ENCODE measurements at places on chromosomes 13 and 19.

GRCh38 chr19:38224014-38224862 is at the start of gene DPF1:
DPF1 (minus strand) TSS chr19:38224222; CDS start chr19:38224142, 80 bp downstream.
- DNase-seq, result no peak

DNA sequence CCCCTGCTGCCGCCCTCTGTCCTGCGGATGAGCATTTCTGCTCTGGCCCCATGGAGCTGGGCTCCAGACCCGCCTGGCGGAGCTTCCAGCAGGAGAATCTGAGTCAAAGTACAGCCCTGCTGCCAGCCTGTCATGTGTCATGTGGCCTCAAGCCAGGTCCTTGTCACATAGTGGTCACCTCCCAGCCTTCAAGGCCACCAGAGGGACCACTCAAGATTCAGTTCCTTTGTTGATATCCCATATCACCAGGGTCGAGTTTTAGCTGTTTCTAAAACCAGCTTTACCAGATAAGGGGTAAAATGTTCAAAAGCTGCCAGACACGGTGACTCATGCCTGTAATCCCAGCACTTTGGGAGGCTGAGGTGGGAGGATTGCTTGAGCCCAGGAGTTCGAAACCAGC is 13.4 kb downstream of the THOP1 start:
- no peak for DNase-seq

GRCh38 chr13:27012482-27013197 is 159.0 kb downstream of the USP12 start:
- no peak for DNase-seq

DNA sequence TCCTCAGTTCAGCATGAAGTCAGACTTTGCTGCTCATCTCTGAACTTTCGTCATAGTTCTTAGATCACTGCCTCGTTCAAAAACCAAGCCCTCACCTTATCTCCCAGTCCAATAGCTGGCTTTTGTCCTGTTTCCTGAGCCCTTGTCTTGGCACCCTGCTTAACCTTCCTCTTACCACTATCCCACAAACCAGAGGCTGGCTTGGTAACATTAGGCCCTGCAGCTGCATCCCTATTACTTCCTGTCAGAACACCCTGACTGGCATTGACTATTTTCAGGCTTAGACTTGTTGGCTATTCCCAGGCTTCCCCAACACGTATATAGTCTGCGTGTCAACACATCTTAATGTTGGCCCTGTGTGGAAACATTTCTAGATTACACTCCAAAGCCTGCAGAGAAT is 172.4 kb downstream of the VWA8 start:
- no peak for DNase-seq

- DNase-seq, result no peak
Observed at GRCh38 chr13:113650275-113650674, 7.7 kb downstream of the ATP4B start.
